ENCODE measurements at places on chromosomes 5 and 9. TPM values are rescaled to one million over a fixed set of nuclear protein-coding genes. Genes with fewer than 3 reads are reported as not detected.

The ADAMTS12 gene
- total RNA-seq: 6.5 TPM

The KIF4B gene
- not detected for total RNA-seq

The IER5L gene
- 62.4 TPM for total RNA-seq

The SLCO6A1 gene
- not detected for total RNA-seq

The CRHBP gene
- total RNA-seq: not detected

The CCDC183 gene
- total RNA-seq: 0.74 TPM

The NTNG2 gene
- total RNA-seq: 3.2 TPM

The UBTD2 gene
- total RNA-seq: 14.1 TPM

The SLC45A2 gene
- not detected for total RNA-seq

The FCN2 gene
- total RNA-seq: not detected

The GLRA1 gene
- not detected for total RNA-seq

The ENTPD2 gene
- total RNA-seq: 1.0 TPM

The ADRA1B gene
- 19.1 TPM for total RNA-seq

The CYSRT1 gene
- total RNA-seq: 4.1 TPM

The PCDHGA9 gene
- not detected for total RNA-seq

The SLC28A3 gene
- total RNA-seq: not detected

The PCSK5 gene
- 0.93 TPM for total RNA-seq

The NMRK1 gene
- total RNA-seq: 3.6 TPM

The FBXW2 gene
- 41.1 TPM for total RNA-seq

The POU5F2 gene
- total RNA-seq: not detected

The SLC34A1 gene
- total RNA-seq: not detected

The IFNB1 gene
- total RNA-seq: not detected

The RMRP gene
- total RNA-seq: 17.6 TPM

The TMEM252 gene
- total RNA-seq: not detected
